ENCODE measurements at places on chromosomes 12 and 14.

GRCh38 chr12:6058481-6059161, 65.8 kb downstream of the VWF start:
- DNase-seq, result no peak

DNA sequence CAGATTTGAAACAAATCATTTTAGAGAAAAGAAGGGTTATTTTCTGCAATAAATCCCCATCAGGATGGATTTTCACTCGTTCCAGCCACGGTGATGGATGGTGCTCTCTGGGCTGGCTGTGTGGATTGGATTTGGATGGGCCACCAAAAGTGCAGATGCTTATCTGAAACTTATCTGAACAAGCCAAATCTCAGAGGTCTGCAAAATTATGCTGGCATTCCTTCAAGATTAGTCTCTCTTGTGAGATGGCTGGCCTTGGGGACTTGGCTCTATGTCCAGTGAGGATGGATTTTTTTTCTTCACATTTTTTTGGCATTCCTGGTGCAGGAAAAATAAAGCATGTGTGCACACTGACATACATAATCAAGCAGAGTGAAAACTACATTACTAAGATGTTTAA, 341.9 kb downstream of the GXYLT1 start:
- DNase-seq, result peak; percentile 12

GRCh38 chr12:53496752-53497032, 2.6 kb downstream of the MAP3K12 start:
- no peak for DNase-seq

GRCh38 chr14:74109369-74109768, 24.6 kb downstream of the LIN52 start:
- no peak for DNase-seq

Measured in fibroblast of skin of back (primary cell).